NCI-H1417 treated with DMSO at 0.1 percent for 48 hours (cell line): ENCODE measurements at places on chromosomes 3 and 15.

DNA sequence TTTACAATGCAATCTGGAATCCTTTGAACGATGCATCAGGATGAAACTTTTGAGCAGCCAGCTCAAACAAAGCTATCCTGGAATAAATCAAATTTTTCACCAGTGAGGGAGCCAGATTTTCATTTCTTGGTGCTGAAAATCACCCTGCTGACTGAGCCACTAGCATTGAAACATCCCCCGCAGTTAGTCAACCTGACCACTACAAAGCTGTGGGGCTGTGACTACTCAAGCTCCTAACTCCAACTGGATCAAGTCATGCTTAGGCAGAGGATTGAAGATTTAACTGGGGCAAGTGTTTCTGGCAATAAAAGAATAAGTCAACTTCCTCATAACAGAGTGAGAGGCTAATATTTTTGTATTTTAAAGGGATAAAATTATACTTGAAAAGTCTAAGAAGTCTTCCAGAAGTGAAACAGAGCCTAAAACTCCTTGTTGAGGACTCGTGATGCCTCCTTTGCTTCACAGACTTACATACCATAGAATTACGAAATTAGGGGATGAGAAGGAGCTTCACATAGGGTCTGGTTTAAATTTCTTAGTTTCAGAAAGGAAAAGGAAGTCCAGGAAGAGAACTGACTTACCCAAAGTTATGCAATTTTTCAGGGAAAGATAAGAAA is 177.8 kb downstream of the SERPINI1 start:
- DNase-seq, result no peak

- no peak for DNase-seq
Measured at GRCh38 chr3:10933470-10933804, 59.1 kb upstream of the SLC6A1 start.

- DNase-seq, result no peak
Measured at GRCh38 chr15:63712828-63713520, 115.8 kb downstream of the FBXL22 start.

GRCh38 chr3:132399054-132399929 is 18.0 kb upstream of the DNAJC13 start:
- no peak for DNase-seq

DNA sequence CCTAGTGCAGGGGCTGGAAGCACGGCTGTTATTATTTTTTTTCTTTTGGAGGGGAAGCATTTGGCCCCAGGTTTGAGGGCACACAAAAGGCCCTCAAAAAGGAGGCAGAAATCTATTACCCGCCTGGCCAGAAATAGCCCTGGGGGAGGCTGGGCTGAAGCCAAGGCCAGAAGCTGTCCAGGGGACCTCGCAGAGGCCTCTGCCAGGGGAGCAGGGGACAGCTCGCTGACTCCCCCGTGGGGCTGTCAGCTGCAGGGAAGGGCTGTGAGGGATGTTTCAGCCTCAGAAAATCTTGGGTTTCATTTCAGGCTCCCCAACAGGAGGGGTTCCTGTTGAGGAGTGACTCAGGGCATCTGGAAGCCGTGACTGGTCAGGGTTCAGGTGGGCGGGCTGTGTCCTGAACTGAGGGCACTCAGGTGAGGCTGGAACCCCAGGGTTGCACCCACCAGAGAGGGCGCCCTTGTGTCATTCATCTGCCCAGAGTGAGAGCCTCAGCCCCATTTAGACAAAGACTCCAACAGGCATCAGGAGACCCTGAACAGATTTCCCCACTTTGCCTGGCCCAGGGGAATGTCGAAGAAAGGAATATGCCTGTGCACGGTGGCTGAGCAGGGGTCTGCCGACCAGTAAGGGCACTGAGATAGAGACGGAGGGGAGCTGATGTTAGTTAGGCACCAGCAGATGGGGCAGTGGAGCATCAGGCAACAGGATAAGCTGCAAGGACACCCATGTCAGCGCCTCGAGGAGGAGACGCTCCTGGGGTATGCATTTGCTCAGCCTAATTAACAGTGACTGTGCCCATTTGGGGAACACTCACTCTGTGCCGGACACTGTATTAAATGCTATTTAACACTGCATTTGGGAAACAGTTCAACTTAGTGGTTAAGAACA is 43.5 kb upstream of the SLC6A11 start:
- no peak for DNase-seq

- no peak for DNase-seq
Measured at GRCh38 chr3:58563386-58564035, 13.7 kb downstream of the FAM107A start.

GRCh38 chr3:9247361-9247940 is 2.0 kb downstream of the SRGAP3 start:
- no peak for DNase-seq

DNA sequence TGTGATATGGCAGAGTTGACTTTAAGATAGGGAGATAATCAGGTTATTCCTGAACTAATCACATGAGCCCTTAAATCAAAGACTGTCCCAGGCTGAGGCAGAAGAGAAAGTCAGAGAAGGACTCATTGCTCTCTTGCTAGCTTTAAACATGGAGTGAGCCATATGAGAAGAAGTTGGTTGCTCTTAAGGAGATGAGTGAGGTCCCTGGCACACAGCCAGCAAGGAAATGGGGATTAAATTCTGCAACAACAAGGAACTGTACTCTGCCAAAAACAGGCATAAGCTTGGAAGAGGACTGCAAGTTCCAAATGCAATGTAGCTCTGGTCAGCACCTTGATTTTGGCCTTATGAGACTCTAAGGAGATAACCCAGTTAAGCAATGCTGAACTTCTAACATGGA is 457.0 kb downstream of the PLOD2 start:
- no peak for DNase-seq

GRCh38 chr3:26915208-26915607 is 292.6 kb downstream of the LRRC3B start:
- no peak for DNase-seq

- DNase-seq, result no peak
Measured at GRCh38 chr3:192122832-192123594, 604.3 kb downstream of the FGF12 start.

DNA sequence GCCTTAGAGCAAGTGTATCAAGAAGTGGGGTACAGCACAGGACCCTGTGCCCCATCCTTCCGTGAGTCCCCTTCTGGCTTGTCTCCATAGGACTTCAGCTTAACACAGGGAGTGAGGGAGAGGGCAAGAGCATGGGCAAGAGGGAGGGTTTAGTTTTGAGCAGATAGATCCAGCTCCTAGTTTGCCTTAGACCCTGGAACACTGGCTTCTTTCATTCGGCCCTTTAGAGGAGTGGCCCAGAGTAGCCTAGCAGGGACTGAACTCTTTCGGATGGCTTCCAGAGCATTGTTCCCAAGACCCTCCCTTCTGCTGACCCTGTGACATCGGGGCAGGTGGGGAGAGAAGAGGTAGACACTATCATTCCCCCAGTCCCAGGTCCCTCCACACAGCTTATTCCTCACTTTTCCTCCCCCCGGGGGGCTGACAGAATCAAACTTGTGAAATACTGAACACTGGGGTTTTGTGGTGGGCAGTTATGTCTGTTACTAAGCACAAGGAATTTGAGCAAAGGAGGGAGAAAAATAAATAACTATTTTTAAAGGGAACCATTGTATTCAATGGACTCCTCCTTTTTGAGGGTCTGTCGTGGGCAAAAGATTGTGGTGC is 289.6 kb upstream of the C2CD4B start:
- DNase-seq, result no peak

- DNase-seq, result no peak
Measured at GRCh38 chr15:78714890-78715289, 73.9 kb upstream of the CHRNB4 start.

GRCh38 chr15:57440799-57441198 is 64.5 kb downstream of the CGNL1 start:
- DNase-seq, result no peak

DNA sequence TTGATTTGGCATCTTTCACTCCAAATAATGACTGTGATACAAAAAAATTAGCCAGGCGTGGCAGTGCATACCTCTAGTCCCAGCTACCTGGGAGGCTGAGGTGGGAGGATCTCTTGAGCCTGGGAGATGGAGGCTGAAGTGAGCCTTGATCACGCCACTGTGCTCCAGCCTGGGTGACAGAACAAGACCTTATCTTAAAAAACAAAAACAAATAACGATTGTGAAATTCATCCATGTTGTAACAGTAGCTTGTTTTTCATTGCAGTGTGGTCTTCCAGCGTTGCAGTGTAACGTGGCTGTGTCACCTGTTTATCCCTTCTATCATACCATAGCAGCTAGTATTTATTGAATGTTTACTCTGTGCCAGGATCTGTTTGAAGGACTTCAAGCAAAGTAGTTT is 120.9 kb downstream of the ITPR1 start:
- no peak for DNase-seq

DNA sequence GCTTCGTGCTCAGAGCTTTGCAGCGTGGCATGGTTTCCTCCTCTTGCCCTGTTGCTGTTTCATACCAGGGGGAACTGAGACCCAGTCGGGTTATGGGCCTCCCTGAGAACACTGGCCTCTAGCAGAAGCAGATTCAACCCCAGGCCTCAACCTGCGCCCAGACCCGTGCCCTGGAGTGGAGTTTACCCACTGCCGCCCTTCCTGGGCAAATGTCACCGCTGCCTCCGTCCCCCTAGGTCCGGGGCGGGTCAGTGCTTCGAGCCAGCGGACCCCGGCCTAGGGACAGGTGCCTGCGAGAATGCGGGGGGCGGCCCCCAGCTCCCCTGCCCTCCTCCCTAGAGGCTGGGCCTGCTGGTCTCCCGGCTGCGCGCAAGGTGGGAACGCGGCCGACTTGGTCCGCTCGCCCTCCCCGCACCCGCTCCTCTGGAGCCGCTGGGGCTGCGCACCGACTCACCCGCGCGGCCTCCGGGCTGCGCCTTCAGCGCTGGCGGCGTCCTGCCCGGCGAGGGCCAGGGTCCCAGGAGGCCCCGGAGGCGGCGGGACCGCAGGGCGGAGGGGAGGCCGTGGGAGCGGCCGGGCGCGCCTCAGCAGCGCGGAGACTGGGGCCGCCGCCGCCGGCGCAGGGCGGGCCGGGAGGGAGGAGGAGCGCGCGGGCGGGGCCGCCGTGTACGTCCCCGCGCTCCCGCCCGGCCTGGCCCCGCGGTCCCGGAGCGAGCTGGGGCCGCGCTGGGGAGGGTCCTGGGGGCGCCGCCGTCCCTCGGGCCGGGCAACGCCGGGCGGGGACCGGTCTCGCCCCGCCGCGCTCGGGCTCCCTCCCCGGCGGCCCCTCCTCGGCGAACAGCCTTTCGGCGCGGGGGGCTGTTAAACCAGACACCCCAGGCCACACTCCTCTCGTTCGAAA is at the start of gene PIGZ:
Gene PIGZ, minus strand, starts transcription at position 601 of the 901 bp plus-strand sequence. CDS start 16,802 bp downstream, outside the sequence.
- DNase-seq, result no peak
